ENCODE measurements at places on chromosomes 6 and 20. TPM values are rescaled to one million over a fixed set of nuclear protein-coding genes. Genes with fewer than 3 reads are reported as not detected.

DNA sequence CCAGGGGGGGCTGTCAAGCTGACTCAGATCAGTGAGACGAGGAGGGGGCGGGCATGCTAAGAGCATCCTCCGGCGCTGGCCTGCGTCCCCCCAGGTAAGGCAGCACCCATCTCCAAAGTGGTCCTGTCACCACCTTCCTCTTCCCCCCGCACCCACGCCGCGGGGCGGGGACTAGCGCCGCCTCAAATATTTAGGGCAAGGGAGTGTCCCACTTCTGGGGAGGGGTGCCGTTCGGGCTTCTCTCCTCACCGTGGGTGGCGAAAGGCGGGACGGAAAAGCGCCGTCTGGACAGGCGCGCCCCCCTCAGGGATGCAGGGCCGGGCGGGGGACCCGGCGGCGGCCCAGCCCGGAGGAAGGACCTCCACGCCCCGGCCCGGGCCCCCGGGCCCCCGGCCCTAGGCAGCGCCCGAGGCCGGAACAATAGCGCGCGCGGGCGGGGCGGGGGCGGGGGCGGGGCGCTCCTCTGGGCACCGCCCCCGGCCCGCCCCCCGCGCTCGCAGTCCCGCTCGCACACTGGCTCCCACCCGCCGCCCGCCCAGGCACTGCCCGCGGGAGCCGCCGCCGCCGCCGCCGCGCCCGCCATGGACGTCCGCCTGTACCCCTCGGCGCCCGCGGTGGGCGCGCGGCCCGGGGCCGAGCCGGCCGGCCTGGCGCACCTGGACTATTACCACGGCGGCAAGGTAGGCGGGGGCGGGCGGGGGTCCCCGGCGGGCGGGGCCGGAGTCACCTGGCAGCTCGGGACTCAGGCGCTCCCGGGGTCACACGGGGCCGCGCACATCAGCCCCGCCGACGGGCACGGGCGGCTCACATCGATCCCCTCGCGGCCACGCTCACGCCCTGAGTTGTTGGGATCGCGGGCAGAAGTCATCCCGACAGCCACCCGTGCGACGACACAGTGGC is at the start of gene TOX2:
TSS of gene TOX2 (plus strand) at position 542 of the 900 bp plus-strand sequence. CDS start at position 582, 40 bp downstream.
- DNase-seq, result peak; percentile 70

DNA sequence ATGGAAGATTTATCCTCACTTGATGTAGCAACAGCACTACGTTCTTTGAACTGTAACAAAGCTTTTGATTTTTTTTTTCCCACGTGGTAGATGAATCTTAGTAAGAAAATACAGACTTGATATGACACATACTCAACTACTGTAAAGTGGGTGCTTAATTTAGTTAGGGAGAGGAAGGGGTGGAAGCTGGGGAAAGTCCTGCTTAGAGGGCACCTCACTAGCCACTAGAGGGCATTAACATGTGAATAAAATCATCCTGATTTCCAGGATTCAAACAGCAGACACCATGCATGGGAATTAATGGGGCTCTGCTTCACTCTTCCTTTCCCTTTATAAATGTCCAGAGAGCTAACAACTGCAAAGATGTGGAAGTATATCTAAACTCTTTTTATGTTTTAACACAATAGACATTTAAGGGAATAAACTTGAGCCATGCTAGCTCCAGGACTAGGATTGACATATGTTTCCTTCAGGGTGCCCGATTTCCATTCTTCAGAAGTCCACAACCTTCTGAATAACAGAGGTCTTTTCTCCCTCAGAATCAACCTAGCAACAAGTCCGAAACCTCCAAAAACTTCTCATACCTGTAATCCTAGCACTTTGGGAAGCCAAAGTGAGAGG is 250.1 kb downstream of the ATXN1 start:
- DNase-seq, result peak; percentile 52

PRR18 gene
- total RNA-seq, result 0.77 TPM

DNA sequence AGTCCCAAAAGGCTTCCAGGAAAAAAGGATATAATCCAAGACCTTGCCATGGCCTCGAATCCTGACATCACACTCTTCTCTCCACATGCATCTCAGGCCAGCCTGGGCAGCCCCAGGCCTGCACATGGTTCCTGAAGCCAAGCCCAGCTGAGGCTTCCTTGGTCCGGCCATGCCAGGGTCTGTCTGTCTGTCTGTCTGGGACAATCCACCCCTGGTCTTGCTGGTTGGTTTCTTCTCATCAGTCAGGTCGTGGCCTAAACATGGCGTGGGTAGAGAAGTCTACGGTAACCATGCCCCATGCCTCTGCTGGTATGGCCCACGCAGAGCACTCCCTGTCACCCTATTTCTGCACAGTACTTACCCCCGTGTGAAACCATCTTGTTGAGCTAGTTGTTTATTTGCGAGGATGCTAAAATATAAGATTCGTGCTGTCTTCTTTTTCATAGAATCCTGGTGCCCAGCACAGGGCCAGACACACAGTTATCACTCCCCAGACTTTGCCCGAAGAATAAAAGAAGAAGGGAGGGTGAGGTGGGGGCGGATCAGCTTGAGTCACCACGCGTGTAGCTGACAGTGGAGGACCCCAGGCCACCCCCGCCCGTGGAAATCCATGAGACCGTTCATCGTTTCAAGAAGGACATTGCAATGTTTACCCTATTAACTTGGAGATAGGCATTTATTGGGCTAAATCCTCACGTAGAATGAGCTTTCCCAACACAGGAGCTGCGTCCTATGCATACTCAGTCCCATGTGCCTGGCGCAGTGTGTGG is 107.2 kb downstream of the RNASET2 start:
- DNase-seq, result no peak

SLC35D3 gene
- not detected for total RNA-seq

DNA sequence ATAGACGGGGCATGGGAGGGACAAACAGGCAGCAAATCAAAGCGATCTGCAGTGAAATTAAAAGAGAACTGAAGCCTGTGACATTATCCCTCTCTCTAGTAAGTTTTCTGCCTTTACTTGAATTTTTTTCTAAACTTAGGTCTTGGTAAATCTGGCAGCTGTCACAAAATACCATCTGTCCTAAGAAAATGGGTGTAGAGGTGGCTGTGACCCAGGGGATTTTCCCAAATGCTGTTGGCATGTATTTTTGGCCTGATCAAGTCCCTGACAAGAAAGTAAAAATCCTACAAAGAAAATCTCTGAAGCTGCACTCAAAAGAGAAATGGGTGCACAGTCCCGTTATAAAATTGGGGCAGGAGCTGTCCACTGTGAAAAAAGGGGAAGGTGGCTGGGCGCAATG is 30.2 kb upstream of the F13A1 start:
- DNase-seq, result no peak

SAMD10 gene
- 1.6 TPM for total RNA-seq

MAS1 gene
- total RNA-seq, result not detected

DNA sequence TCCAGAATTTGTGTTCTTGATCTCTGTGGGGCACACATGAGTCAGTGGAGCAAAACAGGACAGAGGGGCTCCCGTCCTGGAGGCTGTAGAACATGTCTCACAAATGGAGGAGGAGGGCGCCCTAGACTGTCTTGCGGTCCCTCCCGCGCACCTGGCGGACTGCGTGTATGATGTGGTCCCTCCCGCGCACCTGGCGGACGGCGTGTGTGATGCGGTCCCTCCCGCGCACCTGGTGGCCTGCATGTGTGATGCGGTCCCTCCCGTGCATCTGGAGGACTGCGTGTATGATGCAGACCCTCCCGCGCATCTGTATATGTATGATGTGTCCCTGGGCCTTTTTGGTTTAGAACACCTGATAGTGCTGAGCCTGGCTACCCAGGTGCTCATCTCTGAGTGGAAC is 158.9 kb upstream of the RIN2 start:
- no peak for DNase-seq

DNA sequence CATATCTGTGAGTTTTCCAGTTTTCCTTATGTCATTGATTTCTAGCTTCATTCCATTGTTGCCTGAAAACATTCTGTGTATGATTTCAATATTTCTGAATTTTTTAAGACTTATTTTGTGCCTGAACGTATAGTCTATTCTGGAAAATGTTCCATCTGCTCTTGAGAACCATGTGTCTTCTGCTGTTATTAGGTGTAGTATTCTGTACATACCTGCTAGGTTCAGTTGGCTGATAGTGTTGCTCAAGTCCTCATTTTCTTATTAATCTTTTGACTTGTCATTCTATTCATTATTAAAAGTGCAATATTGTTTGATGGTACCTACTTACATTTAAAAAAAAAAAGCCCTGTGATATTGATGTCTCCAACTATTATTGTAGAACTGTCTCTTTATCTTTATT is 869.8 kb upstream of the MAN1A1 start:
- no peak for DNase-seq

- DNase-seq, result no peak
These were observed 20.8 kb upstream of the KIF25 start for GRCh38 chr6:167976708-167977107.

DNA sequence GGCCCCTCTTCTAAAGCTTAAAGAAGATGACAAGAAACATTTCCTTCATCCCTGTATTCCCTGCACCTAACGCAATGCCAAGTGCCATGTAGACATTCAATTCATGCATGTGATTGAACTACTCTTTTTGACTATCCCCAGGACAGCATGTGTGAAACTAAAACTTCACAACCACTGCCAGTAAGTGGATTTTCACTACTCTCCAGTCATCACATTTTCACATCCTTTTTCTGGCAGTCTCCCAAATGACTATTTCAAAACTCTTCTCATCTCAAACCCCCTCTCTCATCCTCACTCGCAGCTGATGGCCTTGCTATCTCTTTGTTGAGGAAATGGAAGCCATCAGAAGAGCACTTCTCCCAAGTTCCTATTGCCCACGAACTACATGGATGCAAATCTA is 122.6 kb downstream of the OPRM1 start:
- no peak for DNase-seq

DNA sequence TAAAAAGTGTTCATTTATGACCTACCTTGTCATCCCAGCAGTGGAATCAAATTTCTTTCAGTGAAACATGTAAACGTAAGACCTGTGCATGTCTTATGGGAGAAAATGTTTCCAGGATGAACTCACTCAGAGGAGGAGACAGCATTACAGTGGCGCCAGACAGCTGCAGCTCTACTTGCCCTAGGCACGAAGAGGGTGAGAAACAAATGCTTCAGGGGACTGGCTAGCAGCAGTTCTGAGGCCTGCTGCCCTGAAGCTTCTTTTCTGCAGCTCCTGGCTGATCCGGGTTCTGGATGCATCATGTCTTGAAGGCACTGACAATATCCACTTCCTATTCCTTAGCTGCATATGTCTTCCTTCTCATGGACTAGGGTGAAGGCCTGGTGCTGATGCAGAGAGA is 120.2 kb downstream of the QRSL1 start:
- no peak for DNase-seq

- DNase-seq, result no peak
These were observed 214.6 kb upstream of the CNR1 start for GRCh38 chr6:88380618-88381288.

PRIM2 gene
- 17.3 TPM for total RNA-seq

DNA sequence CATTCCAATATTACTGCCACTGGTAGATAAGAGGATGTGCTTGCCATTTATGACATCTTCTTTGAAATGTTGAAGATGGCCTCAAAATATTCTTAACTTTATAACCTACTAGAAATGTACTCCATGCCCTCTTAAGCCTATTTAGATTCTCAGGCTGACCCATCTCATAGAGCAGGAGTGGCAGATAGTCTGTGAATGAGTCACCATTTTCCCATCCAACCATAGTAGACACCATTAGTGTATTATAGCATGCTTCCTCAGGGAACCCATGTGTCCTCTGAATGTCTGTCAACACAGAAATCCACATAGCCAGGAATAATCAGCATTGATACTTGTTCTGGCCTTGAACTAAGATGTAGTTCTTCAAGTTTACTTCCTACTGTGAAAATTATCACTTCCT is 150.2 kb downstream of the IMPG1 start:
- no peak for DNase-seq

TP53TG5 gene
- not detected for total RNA-seq

KIF13A gene
- 27.9 TPM for total RNA-seq

DNA sequence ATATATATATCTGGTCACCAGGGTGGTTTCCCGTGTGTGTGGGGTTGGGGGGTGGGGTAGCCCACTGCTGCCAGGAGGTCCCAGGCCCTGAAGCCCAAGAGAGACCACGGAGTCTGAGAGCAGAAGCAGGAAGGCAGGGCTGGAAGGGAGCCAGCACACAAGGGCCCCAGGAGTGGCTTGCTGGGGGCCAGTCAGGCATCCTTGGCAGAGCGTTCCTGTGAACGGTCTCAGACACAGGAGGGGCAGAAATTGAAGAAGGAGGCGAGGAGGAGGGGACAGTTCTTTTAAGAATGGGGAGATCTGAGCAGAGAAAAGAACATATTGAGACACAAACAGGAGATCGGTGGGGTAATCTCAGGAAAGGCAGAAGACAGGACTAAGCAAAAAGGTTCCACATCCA is 1.9 kb upstream of the EBF4 start:
- no peak for DNase-seq

DNA sequence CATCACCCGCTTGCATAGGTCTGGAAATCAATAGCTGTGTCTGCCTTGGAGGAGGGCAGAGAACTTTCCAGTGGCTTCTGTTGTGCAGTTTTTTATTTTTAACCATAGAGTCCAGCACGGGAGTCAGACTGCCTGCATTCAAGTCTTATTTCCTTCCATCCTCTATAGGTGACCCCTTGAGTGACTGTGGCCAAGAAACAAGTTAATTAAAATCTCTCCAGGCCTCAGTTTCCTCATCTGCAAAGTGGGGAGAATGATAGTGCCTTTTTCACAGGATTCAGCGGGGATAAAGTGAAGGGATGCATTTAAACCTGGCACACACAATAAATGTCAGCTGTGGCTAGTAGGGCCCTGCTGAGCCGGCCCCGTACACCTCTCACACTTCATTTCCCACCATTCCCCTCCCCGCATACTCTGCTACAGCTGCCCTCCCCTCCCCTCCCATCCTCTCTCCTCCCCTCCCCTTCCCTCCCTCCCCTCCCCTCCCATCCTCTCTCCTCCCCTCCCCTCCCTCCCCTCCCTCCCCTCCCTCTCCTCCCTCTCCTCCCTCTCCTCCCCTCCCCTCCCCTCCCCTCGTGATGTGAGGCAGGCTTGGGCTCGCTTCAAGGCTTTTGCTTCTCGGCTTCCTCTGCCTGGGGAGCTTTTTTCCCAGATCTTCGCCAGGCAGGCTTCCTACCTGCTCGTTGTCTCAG is 150.5 kb downstream of the TFAP2C start:
- no peak for DNase-seq

DNA sequence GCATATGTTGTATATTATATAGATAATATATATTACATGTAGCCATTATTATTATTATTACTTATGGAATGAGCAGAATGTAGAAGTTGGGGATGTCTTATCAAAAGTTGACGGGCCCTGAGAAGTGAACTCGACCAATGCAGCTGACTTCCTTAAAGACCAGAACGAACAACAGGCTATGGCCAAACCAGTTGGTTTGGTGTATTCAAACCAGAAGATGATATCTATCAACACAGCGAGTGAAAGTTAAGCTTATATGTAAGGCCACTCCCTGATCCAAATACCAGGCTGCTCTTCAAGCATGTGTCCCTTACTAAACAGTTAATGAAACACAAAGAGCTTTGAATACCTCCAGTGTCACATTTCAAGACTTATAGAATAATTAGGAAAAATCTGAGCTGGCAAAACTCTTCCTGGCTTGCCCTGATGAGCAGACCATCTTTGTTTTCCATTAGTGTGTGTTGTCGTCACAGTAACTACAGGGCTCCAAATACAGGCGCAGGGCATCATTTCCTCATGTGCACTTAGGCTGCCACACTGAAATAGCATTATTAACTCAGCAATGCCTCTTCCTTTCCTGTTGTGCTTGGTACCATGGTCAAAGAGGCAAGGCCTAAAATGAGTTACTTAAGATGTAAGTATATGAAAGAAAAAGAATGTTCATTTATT is 6.6 kb downstream of the FILIP1 start:
- no peak for DNase-seq
